T-helper 17 cell (primary cell): ENCODE measurements at places on chromosomes 11 and 22. TPM values are rescaled to one million over a fixed set of nuclear protein-coding genes. Genes with fewer than 3 reads are reported as not detected.

- H3K4me1 ChIP-seq: peaks cover 25% of the 10 kb centered on the region
- DNase-seq: no peak
- no peaks in the 10 kb centered on the region for H3K27me3 ChIP-seq
- H3K36me3 ChIP-seq: peaks cover 4% of the 10 kb centered on the region
- H3K27ac ChIP-seq: peak overlapping the region; percentile 98
Measured at GRCh38 chr11:111604392-111605009, 2.3 kb downstream of the SIK2 start.

- DNase-seq: peak; percentile 99
- peaks cover 4% of the 10 kb centered on the region for H3K36me3 ChIP-seq
- H3K4me3 ChIP-seq: peak overlapping the region; percentile 95
- no peaks in the 10 kb centered on the region for H3K27me3 ChIP-seq
Measured at GRCh38 chr11:119095066-119095880, 6.4 kb downstream of the DPAGT1 start.

DNA sequence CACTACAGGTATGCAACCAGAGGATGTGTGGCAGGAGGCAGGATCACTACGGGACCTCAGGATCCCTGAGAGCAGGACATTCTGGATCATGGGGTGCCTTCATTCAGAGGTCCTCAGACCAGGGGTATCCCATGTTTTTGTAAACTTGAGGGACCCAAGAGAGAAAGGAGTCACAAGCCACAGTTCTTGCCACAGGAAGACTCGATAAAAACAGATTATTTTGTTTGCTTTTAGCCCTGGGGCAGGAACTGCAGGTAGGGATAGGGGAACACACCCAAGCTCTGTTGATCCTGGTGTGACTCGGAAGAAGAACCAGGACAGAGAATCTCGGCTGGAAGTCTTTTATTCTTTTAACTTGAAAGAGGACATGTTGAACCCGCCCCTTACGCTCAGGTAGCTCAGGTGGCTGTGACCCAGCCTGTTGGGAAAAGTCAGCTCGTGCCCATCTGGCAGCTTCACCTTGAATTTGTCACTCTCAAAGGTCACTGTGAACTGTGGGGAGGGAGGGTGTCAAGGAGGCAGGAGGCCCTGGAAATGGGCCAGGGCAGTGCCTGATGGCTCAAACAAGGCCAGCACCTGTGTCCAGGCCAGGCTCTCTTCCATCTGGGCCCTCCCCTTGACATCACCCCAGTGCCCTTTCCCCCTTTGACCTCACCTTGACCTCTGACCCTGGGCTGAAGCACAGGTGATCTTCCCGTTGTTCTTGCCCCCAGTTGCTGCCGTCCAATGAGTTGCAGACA lies 9.8 kb downstream of the LGALS2 start:
- DNase-seq: no peak
- H3K4me3 ChIP-seq: no peak overlapping the region
- H3K4me1 ChIP-seq: peaks cover 10% of the 10 kb centered on the region
- H3K27ac ChIP-seq: no peak overlapping the region

GRCh38 chr11:71988050-71988449 lies 10.7 kb upstream of the IL18BP start:
- H3K4me1 ChIP-seq: peaks cover 5% of the 10 kb centered on the region
- no peak overlapping the region for H3K27ac ChIP-seq
- peaks cover 4% of the 10 kb centered on the region for H3K36me3 ChIP-seq
- no peak overlapping the region for H3K4me3 ChIP-seq
- DNase-seq: no peak

GRCh38 chr11:44470854-44471253 lies 94.6 kb upstream of the CD82 start:
- peaks cover 47% of the 10 kb centered on the region for H3K27me3 ChIP-seq
- no peaks in the 10 kb centered on the region for H3K4me1 ChIP-seq
- H3K36me3 ChIP-seq: no peaks in the 10 kb centered on the region
- no peak overlapping the region for H3K27ac ChIP-seq
- no peak overlapping the region for H3K4me3 ChIP-seq
- no peak for DNase-seq

GRCh38 chr22:27784120-27784475 lies 17.5 kb downstream of the MN1 start:
- H3K27ac ChIP-seq: no peak overlapping the region
- no peak overlapping the region for H3K4me3 ChIP-seq
- H3K27me3 ChIP-seq: peaks cover 58% of the 10 kb centered on the region
- peaks cover 3% of the 10 kb centered on the region for H3K4me1 ChIP-seq

DNA sequence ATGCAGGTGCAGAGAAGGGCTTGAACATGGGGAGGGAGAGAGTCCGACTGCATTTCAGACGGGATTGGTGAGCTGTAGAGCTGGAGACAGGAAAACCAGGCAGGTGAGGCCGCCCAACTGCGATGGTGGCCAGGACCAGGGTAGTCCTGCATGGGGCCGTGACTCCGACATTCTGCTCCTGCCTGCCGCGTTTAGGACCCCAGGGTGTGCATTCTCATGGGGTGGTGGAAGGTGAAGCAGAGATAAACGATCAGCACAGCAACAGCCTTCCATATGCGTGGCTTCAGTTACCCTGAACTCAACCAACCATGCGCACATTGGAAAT lies 29.3 kb downstream of the SHANK2 start:
- DNase-seq: no peak
- H3K4me1 ChIP-seq: no peaks in the 10 kb centered on the region
- H3K27ac ChIP-seq: no peak overlapping the region

- peak; percentile 57 for DNase-seq
- peak overlapping the region; percentile 90 for H3K4me3 ChIP-seq
- peaks cover 60% of the 10 kb centered on the region for H3K4me1 ChIP-seq
Measured at GRCh38 chr22:45318558-45319323, 9.0 kb downstream of the FAM118A start.

GRCh38 chr22:34879001-34879400 lies 187.0 kb upstream of the ISX start:
- peaks cover 7% of the 10 kb centered on the region for H3K27me3 ChIP-seq
- H3K4me3 ChIP-seq: no peak overlapping the region
- no peak overlapping the region for H3K27ac ChIP-seq
- H3K36me3 ChIP-seq: no peaks in the 10 kb centered on the region
- H3K4me1 ChIP-seq: no peaks in the 10 kb centered on the region

DNA sequence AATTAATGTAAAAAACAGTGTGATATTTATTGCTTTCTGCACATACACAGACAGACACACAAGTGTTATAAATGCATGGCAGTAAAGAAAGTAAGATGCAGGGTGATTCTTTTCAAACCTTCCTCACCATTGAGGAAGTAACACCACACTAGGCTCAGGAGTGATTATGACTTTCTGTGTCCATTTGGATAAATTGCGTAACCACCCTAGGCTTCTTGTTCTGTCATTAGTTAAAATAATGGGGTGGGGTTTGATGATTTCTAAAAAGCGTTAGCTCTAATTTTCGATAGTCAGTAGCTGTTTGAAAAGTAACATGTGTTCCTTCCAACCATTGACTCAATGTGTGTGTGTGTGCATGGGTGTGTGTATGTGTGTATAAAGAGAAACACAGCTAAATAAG lies 1080.2 kb downstream of the NTM start:
- H3K36me3 ChIP-seq: no peaks in the 10 kb centered on the region
- DNase-seq: no peak
- no peak overlapping the region for H3K4me3 ChIP-seq
- no peak overlapping the region for H3K27ac ChIP-seq
- H3K27me3 ChIP-seq: peaks cover 30% of the 10 kb centered on the region

DNA sequence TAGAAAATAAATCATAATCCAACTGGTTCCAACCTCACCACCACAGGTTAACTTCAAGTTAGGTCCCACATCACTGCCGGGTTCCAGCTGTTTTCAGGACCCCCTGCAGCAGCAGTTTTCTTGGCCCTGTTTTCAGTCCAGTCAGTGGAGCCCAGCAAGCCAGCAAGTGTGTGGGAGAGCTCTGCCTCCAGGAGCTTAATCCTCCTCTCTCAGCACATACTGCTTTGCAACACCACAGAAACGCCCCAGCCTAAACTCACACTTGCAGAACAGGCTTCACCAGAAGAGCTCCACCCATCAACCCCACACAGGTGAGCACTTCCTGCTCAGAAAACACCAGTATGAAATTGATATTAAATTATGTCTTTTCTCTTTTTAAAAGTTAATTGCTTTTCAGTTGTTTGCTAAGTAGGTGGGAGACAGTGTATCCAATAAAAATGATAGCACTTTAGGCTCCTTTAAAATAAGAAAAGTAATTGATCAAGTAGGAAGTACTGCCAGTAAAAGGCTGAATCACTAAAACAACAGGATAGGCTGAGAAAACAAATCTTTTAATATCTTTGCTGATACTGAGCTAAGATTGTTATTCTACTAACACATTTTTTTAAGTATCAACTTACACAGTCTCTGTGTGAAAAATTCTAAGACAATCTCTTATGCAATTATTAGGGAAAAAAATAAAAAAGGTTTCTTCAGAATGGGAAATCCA lies 81.5 kb upstream of the TP53AIP1 start:
- peaks cover 6% of the 10 kb centered on the region for H3K27me3 ChIP-seq
- no peak overlapping the region for H3K4me3 ChIP-seq
- H3K27ac ChIP-seq: no peak overlapping the region
- H3K4me1 ChIP-seq: peaks cover 6% of the 10 kb centered on the region
- H3K36me3 ChIP-seq: peaks cover 2% of the 10 kb centered on the region

- no peaks in the 10 kb centered on the region for H3K36me3 ChIP-seq
- H3K4me3 ChIP-seq: no peak overlapping the region
- DNase-seq: no peak
- peaks cover 44% of the 10 kb centered on the region for H3K4me1 ChIP-seq
- no peaks in the 10 kb centered on the region for H3K27me3 ChIP-seq
Measured at GRCh38 chr22:17922925-17923903, 101.1 kb downstream of the MICAL3 start.

RRAS2 gene
- total RNA-seq: 26.2 TPM

OR9G4 gene
- total RNA-seq: not detected

RFPL2 gene
- total RNA-seq: 0.94 TPM

ROBO3 gene
- 18.0 TPM for total RNA-seq

P4HA3 gene
- total RNA-seq: not detected

FBXO7 gene
- total RNA-seq: 133 TPM
